Nucleus accumbens (tissue), 56 donors: ENCODE measurements at places on chromosomes 2 and 18.

- DNase-seq, result no peak
These were observed 171.3 kb downstream of the PTGR3 start for GRCh38 chr18:75037689-75037955.

- no peak for DNase-seq
These were observed 111.4 kb downstream of the NBAS start for GRCh38 chr2:15449556-15450236.

- no peak for DNase-seq
These were observed 219.3 kb downstream of the TTC32 start for GRCh38 chr2:19682493-19682892.

GRCh38 chr2:177551989-177552421, 159.4 kb downstream of the AGPS start:
- peak; percentile 8 for DNase-seq

DNA sequence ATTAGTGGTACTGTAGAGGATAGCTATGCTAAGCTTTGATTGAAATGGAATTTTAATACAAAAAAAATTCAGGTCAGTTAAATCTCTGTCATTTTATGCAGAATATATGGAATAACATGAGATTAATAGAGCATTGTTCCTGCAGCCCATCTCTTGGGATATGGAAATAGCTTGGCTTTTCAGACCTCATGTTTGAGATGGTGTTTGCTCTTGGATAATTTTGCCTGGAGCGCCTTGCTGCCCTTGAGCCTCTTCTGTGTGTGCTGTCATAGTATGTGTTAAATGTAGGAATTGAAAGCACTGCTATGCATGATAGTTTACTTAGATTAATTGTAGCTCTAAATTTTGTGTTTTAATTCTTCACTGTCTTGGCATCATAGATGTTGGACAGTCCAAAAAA, 27.7 kb downstream of the GALNT1 start:
- no peak for DNase-seq

- no peak for DNase-seq
These were observed 49.1 kb upstream of the SCN9A start for GRCh38 chr2:166424841-166425240.

GRCh38 chr2:129068543-129068942, 749.9 kb upstream of the HS6ST1 start:
- no peak for DNase-seq

GRCh38 chr2:10525573-10526265, 77.6 kb upstream of the ODC1 start:
- DNase-seq, result no peak

GRCh38 chr2:206477296-206477695, 34.0 kb downstream of the ADAM23 start:
- DNase-seq, result no peak

DNA sequence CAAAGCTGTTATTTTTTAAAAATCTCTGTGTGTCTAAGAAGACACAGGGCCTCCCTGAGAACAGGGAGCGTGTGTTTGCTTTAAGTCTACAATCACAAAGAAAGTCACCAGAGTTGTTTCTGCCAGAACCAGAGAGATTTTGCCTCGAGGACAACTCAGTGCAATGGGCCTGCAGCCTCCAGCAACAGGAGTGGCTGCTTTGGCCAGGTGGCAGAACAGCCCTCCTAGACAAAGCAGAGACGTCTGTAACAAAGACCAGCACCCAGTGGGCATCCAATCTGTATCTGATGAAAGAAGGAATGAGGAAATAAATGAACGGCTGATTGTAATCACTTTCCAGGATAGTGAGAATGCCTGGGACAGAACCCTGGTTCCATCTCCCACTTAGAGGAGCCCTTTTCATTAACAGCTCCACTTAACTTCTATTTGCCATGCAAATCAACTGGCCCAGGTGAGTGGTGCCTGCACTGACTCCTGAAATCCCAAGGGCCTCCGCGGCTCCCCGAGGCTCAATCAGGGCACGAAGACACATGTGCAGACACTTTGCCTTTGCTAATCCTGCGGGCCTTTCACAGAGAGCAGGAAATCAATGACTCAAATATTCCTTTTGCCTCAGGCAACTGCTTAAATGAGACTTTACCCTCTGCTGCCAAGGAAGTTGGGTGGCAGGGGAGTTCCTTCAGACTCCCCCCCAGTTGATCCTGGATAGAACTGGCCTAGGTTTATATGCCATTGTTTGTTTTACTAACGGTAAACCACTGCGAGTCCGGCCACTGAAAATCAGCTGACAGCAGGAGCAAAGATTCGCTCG, 146.5 kb downstream of the CABLES1 start:
- DNase-seq, result no peak

DNA sequence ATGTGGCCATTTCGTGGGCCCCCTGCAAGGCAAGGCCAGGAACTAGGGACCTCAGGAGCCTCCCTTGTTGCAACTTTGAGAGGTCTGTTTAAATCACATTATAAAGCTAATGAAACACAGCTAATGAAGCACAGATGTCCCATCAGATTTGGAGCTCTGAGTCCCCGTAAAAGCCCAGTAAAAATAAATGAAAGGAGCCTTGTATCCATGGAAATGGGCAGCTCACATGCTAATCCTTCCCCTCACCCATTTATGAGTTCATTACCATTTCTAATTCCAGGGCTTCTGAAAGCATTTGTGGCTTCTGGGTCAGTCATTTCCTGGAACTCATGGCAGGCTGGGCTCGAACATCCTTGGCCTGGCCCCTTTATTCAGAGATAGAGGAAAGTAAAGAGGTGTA, 274.8 kb downstream of the SS18 start:
- no peak for DNase-seq

GRCh38 chr2:117703858-117704257, 110.6 kb upstream of the DDX18 start:
- DNase-seq, result no peak

- no peak for DNase-seq
These were observed 77.5 kb upstream of the SERTAD2 start for GRCh38 chr2:64731263-64731643.

- peak; percentile 9 for DNase-seq
These were observed 49.6 kb downstream of the SOWAHC start for GRCh38 chr2:109663721-109664120.

DNA sequence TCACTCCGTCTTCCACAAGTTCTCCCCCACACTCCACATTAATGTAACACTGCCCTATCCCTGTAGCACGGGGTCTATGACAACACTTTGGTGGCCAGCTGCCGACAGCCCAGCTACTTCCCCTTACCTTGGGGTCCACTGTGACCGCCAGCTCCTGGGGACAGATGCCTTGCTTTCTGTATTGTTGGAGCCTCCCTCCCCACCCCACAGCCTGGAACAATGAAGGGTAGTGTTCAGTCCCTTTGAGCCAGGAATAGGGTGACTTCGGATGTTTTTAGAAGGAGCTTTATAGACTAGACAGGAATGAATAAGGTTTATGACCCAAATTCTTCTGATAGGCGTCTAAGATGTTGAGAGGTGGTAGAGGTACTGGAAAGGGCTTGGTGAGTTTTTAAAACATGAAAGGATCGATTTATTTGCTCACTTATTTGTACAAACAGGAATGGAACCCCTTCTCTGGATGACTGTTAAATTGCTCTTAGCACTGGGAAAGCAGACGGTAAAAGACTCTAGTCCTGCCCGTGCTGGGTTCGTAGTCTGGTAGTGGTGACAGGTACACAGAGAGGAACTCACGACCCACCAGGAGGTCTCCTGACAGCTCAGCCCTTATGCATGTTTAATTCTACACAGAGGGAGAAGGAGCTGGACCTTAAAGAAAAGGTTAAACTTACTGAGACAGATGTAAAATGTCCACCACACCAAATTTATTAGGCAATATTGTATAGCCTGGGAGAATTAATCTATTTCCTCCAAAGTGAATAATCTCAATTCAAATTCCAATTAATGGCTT, 90.9 kb downstream of the MYCN start:
- DNase-seq, result peak; percentile 34

GRCh38 chr2:159968279-159968900, 94.0 kb downstream of the PLA2R1 start:
- no peak for DNase-seq

- peak; percentile 33 for DNase-seq
These were observed 69.5 kb upstream of the PSMD14 start for GRCh38 chr2:161238560-161239325.

DNA sequence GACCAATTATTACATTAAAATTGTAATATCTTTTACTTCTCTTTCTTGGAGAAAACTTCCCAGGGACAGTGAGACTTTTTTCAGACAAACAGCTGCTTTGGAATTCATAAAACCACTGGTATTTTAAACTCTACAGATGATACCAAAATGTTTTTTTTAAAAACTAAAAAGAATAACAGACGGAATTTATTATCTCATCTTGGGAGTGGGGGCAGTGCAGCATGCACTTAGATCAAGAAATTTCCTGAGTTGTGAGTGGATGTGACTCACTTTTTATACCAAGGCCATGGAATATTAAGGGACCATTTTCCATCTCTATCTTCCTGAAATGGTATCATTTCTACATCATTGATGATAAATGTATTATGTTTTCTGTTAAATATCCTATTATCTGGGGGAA, 422.8 kb upstream of the HNRNPA3 start:
- DNase-seq, result no peak

GRCh38 chr18:37460604-37461003, 105.0 kb downstream of the CELF4 start:
- DNase-seq, result no peak

GRCh38 chr18:10378688-10379420, 75.6 kb upstream of the APCDD1 start:
- DNase-seq, result no peak

DNA sequence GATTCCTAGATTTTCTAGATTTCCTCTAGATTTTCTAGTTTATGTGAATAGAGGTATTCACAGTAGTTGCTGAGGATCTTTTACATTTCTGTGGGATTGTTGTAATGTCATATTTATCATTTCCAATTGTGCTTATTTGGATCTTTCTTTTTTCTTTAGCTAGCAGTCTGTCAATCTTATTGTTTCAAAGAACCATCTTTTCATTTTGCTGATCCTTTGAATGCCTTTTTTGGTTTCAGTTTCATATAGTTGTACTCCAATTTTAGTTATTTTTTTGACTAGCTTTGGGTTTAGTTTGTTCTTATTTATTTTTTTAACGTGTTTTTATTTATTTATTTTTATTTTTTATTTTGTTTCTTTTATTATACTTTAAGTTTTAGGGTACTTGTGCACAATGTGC, 24.5 kb downstream of the CLIP4 start:
- DNase-seq, result no peak

DNA sequence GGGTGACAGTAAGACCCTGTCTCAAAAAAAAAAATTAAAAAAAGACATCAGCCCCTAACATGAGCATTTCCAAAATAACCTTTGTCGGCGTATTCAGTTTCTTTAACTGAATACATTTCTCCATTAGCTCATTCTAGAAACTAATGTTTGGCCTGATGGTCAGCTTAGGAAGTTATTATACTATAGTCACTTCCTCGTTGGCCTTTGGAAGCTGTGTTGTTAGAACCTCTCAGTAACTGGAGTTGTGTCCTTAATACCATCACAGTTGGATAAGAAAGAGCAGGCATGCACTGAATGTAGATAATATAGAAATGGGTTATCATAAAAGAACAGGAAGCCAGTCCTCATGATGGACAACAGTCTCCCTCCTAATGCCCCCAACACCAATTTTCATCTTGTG, 112.8 kb downstream of the ANTXR1 start:
- no peak for DNase-seq

GRCh38 chr2:188975497-188976102, 1.4 kb downstream of the COL3A1 start:
- DNase-seq, result no peak

DNA sequence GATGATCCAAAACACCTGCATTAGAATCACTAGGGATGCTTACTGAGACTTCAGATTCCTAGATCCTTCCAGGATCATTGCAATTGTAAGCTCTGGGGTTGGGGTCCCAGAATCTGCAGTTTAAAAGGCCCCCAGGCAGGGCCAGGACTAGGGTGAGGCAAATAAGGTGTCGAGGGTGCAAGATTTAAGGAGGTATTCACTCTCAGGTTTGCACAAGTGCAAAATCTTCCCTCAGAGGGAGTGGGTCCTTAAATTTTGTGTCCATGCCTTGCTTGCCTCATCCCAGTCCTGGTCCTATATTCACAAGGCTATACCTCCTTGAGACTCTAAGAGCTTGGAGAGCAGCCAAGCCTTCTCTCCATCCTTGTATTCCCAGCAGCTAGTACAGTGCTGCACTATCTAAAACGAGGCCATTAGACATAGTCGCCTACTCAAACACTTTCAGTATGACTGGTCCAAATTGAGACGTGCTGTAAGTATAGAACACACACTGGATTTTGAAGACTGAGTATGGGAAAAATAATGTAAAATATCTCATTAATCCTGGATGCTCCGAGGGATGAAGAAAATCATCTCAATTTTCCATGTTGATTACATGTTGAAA, 31.6 kb upstream of the MREG start:
- DNase-seq, result no peak

- no peak for DNase-seq
These were observed 244.9 kb upstream of the MYT1L start for GRCh38 chr2:2575870-2576386.

DNA sequence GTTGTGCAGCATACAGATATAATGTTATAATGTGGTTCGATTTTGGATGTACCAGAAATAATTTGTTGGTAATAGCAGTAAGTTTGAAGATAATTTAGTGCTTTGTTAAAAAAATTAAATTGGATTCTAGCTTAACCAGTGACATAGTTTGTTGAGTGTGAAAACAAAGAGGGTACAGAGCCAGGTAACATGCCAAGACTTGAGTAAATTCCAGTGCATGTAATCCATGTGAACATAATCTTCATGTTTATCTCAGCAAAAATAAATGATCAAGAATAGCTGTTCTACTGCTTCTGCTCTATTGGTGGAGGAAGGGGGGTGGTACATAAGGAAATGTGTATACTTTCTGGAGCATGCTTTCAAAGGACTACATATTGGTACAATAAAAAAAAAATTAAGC, 165.8 kb downstream of the DNAH7 start:
- DNase-seq, result no peak

DNA sequence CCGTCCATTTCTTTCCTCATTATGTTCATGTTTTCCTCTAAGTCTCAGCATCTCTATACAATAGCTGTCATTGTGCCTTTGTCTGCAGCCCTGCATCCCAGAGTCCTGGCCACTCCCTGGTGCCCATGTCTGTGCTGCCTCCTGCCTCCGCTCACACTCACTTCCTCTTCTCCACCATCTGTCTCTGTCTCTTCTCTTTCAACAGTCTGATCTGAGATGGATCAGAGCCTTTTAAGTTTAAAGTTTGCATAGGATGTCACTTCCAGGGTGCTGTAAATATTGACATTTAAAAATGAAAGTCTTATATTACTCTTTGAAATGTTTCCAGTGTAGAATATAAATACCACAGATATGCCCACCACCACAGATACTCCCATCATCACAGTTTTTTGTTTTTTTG, 42.7 kb downstream of the UBE2F start:
- DNase-seq, result peak; percentile 12

GRCh38 chr2:48170281-48170680, 264.0 kb upstream of the FBXO11 start:
- DNase-seq, result no peak

DNA sequence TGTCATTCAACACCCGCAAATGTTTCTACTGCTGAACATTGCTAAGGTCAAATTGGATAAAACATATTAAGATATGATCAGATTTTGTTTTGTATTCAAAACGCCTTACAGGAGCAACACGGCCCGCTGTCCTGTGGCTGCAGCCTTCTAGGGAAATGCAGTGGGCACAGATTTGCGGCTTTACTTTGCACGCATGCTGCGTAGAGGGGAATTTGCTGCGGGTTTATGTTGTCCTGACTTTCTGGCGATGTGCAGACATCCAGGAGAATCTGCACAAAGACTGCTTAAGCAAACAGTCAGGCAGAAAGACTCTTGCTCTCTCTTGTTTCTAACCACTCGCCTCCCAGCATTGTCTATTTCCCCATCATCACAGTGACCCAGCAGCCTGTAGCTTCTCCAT, 88.3 kb downstream of the LRRC30 start:
- DNase-seq, result no peak

- no peak for DNase-seq
These were observed 15.5 kb downstream of the ADRA2B start for GRCh38 chr2:96100893-96101304.
